Sciatic nerve (tissue), 2 donors: ENCODE measurements at places on chromosomes 6 and 20. TPM values are rescaled to one million over a fixed set of nuclear protein-coding genes. Genes with fewer than 3 reads are reported as not detected.

Gene FAM8A1
- total RNA-seq, result 35.2 TPM

Gene TNXB
- 423 TPM for total RNA-seq

GRCh38 chr6:121666814-121667213, 231.4 kb downstream of the GJA1 start:
- no peak for DNase-seq

Gene KCNK5
- 15.6 TPM for total RNA-seq

GRCh38 chr20:42938441-42939205, 251.1 kb downstream of the PTPRT start:
- DNase-seq, result no peak

Gene DDX43
- 0.89 TPM for total RNA-seq

- no peak for DNase-seq
These were observed 54.8 kb upstream of the CCDC167 start for GRCh38 chr6:37554480-37554819.

DNA sequence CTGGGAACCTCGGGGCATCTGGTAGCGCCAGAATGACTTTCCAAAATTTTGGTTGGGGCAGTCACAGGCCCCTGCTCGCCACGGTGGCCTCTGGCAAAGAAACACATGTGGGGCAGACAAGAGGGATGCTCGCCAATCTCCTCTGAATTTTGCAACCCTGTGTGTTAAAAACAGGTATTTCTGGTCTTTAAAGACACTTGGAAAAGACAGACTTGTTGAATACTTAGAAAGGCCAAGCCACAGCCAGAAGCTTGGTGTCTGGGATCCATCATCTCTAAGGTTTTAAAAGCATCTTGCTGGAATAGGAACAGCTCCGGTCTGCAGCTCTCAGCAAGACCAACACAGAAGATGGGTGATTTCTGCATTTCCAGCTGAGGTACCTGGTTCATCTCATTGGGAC, 31.2 kb downstream of the HLA-E start:
- DNase-seq, result no peak

GRCh38 chr6:154782193-154782592, 49.0 kb downstream of the SCAF8 start:
- DNase-seq, result no peak

DNA sequence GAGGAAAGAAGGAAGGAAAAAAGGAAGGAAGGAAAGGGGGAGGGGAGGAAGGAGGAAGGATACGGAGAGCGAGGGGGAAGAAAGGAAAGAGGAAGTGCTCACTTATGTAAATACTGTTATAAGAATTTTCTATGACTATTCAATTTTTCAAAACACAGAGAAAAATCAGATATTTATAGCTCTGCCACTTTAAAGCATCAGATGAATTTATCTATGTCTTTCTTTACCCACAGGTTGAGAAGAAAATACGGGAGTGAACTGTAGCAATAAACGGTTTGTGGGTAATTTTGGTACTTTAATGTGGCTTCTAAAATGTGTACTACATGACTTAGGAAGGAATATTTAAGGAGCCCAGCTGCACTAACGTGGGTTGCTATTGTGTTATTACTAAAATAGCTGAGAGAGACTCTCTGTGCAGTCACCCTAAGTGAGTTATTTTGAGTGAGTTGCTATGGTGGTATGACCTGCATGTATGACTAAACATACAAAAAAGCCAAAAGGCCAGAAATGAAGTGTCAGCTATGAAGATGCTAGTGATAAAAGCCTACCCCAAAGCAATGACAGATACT, 225.5 kb downstream of the SOD2 start:
- DNase-seq, result no peak

GRCh38 chr6:15520626-15521203, 142.1 kb downstream of the DTNBP1 start:
- peak; percentile 50 for DNase-seq

DNA sequence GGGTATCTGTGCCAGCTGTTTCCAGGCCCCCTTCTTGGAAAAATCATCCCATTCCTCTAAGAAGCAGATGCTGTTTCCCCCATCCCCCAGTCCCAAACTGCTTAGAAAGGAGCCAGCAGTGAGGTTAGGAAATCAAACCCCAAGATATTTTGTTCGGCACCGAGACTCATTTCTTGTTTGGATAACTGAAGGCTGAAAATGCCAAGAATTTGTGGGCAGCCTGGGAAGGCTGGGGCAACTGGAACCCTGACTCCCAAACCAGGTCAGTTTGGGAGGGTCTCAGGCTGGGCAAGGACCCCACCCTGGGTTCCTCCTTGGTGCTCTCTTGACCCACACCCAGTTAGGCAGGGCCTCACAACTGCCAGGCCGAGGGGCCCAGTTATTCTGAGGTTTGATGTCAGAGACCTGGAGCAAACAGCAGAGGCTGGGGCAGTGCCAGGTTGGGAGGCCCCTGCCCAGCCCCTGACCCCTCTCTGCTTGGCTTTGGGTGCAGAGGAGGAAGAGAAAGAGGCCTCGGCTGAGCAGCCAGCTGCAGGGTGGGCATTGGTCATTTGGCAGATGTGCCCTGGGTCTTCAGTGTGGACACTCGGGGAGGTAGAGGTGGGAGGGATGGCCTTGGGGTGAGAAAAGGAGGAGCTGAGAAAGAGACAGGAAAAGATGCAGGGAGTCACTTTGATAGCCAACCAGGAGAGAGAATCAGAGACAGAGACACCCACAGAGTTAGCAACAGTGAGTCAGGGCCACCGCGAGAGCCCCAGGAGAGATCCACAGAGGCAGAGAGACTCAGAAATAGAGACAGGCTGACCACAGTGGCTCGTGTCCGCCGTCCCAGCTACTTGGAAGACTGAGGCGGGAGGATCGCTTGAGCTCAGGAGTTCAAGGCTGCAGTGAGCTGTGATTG, 5.0 kb downstream of the ANGPT4 start:
- no peak for DNase-seq

DNA sequence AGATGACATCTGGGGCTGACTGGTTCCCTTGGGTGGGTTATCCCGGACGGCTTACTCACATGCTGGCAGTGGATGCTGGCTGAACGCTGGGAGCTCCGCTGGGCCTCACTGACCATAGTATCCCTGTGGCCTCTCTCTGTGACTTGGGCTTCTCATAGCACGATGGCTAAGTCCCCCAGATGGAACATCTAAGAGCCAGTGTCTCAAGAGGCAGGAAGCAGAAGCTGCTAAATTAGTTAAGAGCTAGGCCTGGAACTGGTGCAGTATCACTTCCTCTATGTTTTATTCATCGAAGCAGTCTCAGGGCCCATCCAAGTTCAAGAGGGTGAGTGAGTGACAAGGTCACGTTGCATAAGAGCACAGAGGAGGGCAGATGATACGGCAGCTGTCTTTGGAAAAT, 116.5 kb upstream of the LAMP5 start:
- no peak for DNase-seq

Gene TNF
- total RNA-seq, result 0.40 TPM

Gene CST7
- total RNA-seq, result 6.7 TPM

- DNase-seq, result no peak
These were observed 364.8 kb downstream of the EPM2A start for GRCh38 chr6:145370559-145370958.

Gene SAMD3
- 3.6 TPM for total RNA-seq

GRCh38 chr6:11485271-11485670, 52.3 kb upstream of the TMEM170B start:
- DNase-seq, result no peak

- DNase-seq, result no peak
These were observed 269.9 kb downstream of the TBC1D32 start for GRCh38 chr6:121064345-121064744.

- no peak for DNase-seq
These were observed 19.7 kb downstream of the KLHL31 start for GRCh38 chr6:53645859-53646258.

Gene LRP11
- total RNA-seq, result 34.0 TPM

- no peak for DNase-seq
These were observed 4.6 kb downstream of the EMILIN3 start for GRCh38 chr20:41361757-41362747.

Gene PEX6
- 20.4 TPM for total RNA-seq

- DNase-seq, result no peak
These were observed 953.3 kb upstream of the SLC35B3 start for GRCh38 chr6:9388596-9388995.

- DNase-seq, result no peak
These were observed 49.4 kb downstream of the DTD1 start for GRCh38 chr20:18637224-18637623.
